Activated CD4-positive, alpha-beta T cell treated with anti-CD3 and anti-CD28 coated beads, Interleukin-2, Interleukin-6, amounts not matched to agents 100 ng/mL and 50 ng/mL, durations not matched to agents 16 hours and 8 hours (primary cell): ENCODE measurements at places on chromosomes 3 and 15.
A peak's percentile ranks its signal among the peaks of the same experiment; 100 is the strongest.

- DNase-seq: no peak
Measured at GRCh38 chr3:39166134-39166710, 12.8 kb upstream of the CSRNP1 start.

- no peak for DNase-seq
Measured at GRCh38 chr3:29914861-29915524, 634.1 kb downstream of the RBMS3 start.

DNA sequence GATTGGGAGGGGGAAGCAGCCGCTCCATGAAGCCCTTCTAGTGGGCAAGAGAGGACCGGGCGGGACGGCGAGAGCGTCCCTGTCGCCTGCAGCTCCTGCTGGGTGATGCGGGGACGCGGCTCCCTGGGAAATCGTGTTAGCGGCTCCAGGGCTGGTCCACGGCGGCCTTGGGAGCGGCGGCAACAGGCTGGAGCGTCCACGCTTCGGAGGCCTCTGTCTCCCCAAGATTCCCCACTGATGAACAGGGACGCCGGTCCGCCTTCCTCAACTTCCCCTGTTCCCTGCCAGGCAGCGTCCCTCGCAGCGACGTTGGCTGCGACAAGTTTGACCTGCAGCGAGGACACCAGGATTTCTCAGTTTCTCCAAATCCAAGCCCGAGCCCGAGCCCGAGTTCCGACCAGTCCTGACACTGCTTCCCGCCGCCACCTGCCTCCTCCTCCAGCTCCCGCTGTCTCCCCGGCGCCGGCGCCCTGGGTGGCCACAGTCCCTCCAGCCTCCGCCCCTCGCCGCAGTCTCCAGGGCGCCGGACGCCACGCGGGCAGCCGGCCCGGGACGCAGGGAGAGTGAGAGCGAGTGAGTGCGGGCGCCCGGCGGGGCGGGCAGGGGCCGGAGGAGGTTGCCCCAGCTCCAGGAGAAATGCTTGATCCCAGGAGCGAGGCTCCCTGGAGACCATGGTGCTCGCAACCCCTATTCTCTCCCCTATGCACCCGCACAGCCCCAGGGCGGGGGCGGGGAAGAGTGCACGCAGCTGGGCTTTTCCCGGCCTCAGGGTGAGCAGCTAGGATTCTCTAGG is 78.1 kb upstream of the RNF7 start:
- DNase-seq: no peak

GRCh38 chr3:58352626-58353025 is 19.9 kb downstream of the PXK start:
- DNase-seq: no peak

GRCh38 chr3:146159616-146160320 is 1.2 kb downstream of the PLOD2 start:
- no peak for DNase-seq

DNA sequence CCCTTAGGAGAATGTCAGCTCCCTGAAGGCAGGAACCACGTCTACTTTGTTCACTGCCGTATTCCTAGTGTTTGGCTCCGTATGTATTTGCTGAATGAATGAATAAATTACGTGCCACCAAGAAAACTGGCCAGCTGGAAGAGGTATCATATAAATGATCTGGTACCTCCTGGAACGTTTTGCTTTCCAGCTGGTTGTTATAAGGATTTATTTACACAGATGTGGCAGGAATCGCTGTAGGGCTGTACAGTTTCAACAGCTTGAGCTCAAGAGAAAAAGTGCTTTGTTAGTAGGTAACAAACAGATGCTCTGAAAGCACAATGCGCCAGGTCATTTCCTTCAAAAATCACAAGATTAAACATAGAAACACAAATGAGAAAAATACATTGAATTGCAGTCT is 108.8 kb upstream of the ATP2B2 start:
- DNase-seq: no peak

DNA sequence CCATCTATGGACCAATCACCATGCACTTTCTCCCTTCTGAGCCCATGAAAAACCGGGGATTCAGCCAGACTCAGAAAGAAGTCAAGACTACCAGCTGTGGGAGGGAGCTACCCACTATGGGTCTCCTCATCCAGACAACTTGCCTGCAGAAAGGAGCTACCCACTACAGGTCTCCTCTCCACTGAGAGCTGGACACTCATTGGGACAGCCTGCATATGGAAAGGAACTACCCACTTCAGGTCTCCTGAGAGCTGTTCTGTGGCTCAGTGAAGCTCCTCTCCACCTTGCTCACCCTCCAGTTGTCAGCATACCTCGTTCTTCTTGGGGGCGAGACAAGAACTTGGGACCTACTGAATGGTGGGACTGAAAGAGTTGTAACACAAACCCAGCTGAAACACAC is 22.3 kb upstream of the ZBED2 start:
- DNase-seq: no peak

GRCh38 chr3:73365756-73366397 is 258.9 kb downstream of the PDZRN3 start:
- DNase-seq: no peak

DNA sequence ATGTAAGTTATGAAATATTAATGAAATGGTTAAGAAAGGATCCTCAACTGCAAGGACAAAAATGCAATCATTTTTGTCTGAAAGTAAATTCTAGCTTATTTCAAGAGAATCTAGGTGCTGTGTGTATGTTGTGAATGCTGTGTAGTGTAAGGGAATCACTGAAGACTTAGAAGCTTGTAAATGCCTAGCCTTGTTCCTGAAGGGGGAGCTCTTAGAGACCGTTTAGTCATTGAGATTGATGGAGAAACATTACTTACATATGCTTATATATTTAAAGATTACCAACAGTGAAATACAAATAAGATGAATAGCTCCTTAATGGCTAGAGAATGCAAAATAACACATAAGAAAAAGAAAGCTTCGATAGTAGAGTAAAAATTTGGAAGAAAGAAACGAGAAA is 67.9 kb downstream of the CNTN4 start:
- DNase-seq: no peak

DNA sequence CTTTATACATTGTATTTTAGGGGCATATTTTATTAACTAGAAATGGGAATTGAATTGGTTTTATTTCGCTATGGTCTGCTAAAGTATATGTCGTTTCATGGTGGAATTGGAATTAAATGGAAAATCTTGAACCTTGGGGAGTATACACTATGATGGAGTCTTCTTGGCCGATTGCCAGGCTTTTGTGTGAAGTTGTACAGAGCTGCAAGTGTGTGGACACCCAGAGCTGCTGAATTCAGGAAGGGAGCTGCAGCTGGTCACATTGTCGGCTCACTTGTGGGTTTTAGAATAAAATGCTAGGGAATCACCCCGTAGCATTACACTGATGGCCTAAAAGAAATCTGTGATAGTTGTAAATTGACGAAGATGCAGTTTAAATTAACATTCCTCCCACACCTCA is 35.1 kb downstream of the USP3 start:
- no peak for DNase-seq

GRCh38 chr3:55119268-55119667 is 191.4 kb upstream of the LRTM1 start:
- DNase-seq: no peak

DNA sequence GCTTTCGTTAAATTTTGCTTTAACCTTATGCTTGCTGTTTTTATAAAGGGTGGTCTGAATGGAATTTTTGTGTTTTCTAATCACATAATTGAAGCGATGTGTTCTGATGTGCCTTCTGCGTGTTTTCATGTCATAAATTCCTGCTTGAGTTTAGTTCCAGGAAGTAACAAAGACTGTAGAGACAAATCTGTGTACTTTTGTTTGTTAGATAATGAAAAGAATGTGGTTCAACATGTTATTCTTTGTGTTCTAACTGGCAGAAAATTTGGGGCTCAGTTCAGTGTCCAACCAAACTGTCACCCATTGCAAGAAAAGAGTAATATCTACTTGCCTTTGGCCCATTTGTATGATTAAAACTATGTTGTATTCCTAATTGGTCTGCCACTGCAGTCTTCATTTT is 324.0 kb downstream of the DIPK2A start:
- no peak for DNase-seq

DNA sequence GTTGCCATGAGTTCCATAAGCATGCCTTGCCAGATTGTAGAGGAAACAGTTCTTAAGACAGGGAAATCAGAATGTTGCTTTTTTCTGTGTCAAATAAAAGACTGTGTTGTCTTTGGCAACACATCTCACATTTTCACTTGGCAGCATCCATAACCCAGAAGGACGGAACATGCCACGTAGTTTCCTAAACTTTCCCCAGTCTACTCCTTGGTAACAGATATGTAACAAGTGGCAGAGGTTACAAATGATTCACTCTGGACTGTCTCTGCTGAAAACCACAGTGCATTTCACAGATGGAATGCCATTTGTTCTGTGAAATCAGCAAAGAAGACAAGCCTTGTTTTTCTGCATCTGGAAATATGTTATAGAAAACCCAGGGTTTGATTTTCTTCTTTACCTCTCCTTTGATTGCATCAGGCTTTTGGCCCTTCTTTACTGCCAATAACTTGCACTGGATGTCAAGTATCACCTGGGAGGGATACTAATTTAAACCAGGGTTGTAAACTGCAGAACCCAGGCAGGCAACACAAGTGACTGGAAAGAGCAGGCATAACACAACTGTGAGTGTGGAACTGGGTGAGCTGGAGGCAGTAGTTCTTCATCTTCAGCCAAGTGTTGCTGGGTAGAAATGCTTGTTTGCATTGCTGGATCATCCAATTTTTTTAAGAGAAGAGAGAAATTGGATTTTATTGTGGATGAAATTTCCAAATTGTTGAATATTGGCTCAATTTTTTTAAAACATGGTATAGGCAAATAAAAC is 124.4 kb upstream of the FOXB1 start:
- DNase-seq: no peak

- no peak for DNase-seq
Measured at GRCh38 chr3:164929642-164930041, 148.7 kb downstream of the SI start.

- no peak for DNase-seq
Measured at GRCh38 chr3:159824333-159824732, 164.3 kb upstream of the IL12A start.

- no peak for DNase-seq
Measured at GRCh38 chr3:153180860-153181372, 18.9 kb downstream of the RAP2B start.

GRCh38 chr15:41779662-41780157 is 5.4 kb downstream of the MAPKBP1 start:
- no peak for DNase-seq

- no peak for DNase-seq
Measured at GRCh38 chr3:52088445-52089367, 32.3 kb upstream of the DUSP7 start.

GRCh38 chr3:42300013-42300412 is 34.0 kb upstream of the CCK start:
- peak; percentile 24 for DNase-seq

DNA sequence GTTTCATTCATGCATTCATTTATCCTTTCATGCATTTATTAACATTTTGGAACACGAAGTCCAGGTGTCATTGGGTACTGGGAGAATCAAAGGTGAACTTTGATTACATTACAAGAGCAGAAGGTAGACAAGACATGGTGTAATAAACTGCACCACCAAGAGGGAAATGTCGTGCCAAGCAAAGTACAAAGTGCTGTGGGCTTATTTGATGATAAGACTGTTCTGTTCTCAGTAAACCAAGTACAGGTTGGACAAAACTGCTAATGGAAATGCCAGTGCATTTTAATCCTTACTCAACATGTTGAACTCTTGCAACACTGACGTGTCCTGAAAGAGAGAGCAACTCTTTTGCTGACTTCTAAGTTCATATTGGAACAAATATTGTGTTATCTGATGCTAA is 69.4 kb downstream of the MME start:
- DNase-seq: no peak

DNA sequence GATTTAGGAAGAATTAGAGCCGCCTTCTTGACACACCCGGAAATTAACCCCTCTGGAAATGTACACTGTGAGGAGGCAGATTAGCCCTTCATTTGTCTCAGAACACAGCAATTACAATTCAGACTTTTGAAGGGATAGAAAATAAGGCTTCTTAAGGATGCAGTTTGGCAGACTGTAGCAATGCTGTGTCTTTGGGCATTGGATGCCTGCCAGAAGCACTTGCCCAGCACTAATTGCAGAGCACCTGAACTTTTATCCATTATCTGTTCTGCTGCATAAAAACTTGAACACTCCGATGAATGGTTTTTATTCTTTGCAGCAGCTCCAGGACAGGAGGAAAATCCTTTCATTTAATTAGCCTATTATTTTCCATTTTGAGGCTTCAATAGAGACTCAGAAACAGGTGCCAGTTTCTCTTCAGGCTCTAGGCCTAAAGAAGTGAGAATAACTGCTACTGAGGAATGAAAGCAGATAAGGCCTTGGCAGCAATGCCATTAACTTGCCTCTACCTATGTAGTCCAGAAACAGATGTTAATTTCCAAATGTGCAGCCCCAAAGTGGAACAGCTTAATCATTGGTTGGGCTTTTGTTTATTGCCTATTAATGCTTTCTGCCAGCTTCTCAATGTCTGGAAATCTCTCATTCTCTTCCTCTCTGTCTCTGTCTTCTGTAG is 418.5 kb downstream of the NSUN3 start:
- no peak for DNase-seq

GRCh38 chr3:122021811-122022401 is at the start of gene ILDR1:
Gene ILDR1, minus strand, starts transcription at chr3:122022247. Its CDS starts 170 bp downstream, at chr3:122022077.
- no peak for DNase-seq

GRCh38 chr3:165181556-165181955 is 14.6 kb downstream of the SLITRK3 start:
- no peak for DNase-seq

DNA sequence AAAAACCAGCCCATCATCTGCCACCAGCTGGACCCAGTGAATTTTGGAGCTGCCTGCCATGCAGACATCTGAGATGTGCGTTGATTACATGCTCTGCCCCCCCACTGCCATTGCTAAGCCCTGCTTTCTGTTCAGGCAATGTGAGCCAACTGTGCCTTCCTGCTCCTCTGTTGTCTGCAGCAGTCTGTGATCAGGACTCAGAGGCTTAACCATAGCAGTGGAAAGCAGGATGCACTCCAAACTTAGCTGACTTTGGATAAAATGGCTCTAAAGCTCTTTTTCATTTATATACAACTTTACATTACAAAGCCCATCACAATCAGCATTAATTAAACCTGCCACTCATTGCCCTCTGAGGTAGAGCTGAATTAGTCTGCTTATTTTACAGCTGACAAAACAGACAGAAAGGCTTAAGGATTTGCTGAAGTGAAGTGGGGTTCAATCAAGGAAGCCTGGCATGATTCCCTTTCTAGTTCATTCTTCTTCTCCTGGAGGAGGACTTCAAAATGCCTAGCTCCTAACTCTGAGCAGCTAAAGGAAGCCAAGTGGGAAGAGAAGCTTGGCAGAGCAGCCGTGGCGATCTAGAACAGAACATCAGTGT is 15.7 kb upstream of the RPS27L start:
- DNase-seq: no peak

GRCh38 chr3:42906070-42906847 is at the start of gene ZNF662:
Gene ZNF662, plus strand, starts transcription at chr3:42906142. Its CDS starts 1,973 bp downstream, at chr3:42908115.
- DNase-seq: no peak

- peak; percentile 92 for DNase-seq
Measured at GRCh38 chr15:90660195-90660998, 56.7 kb upstream of the BLM start.
